ENCODE measurements at places on chromosomes 2 and 18.

GRCh38 chr2:193561054-193561453 lies 1366.3 kb upstream of the TMEFF2 start:
- DNase-seq, result no peak

GRCh38 chr2:213167271-213167930 lies 16.0 kb upstream of the IKZF2 start:
- no peak for DNase-seq

GRCh38 chr2:31314761-31315160 lies 80.8 kb downstream of the EHD3 start:
- DNase-seq, result no peak

- DNase-seq, result no peak
These were observed 181.2 kb downstream of the ANAPC1 start for GRCh38 chr2:111702804-111703196.

- no peak for DNase-seq
These were observed 177.1 kb downstream of the ETAA1 start for GRCh38 chr2:67574230-67574629.

- DNase-seq, result no peak
These were observed 63.7 kb upstream of the CYRIA start for GRCh38 chr2:16729335-16729734.

GRCh38 chr2:175744000-175744399 lies 258.1 kb downstream of the LNPK start:
- no peak for DNase-seq

DNA sequence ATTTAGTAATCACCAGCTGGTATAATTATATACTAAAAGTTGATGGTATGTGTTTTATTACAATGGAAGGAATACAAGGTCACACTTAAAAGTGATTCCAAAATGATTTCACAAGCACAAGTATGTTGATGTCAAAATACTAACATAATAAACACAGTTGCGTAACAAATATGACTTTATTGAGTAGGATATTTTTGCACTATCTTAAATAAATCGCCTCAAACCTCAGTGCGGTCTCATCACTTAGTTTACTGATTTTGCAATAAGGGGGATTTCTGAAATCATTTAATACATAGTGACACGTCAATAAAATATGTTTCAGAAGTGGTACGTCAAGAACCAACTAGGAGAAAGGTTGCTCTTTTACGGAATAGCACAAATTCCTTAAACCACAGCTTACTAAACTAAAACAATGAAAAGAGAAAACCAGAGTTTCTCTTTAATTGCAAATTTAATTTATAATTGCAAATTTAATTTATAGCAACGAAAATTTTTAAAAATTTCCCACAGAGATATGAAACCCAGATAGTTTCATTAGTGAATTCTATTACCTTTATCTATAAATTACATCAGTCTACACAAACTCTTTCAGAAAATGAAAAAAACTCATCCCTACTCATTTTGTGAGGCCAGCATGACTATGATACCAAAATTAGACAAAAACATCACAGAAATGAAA lies 304.0 kb upstream of the REG3G start:
- DNase-seq, result no peak

GRCh38 chr2:217193431-217194340 lies 333.8 kb upstream of the TNP1 start:
- no peak for DNase-seq

- DNase-seq, result no peak
These were observed 462.9 kb upstream of the RGPD4 start for GRCh38 chr2:107363806-107364205.

- DNase-seq, result no peak
These were observed 263.4 kb downstream of the PTPRM start for GRCh38 chr18:7830468-7830867.

DNA sequence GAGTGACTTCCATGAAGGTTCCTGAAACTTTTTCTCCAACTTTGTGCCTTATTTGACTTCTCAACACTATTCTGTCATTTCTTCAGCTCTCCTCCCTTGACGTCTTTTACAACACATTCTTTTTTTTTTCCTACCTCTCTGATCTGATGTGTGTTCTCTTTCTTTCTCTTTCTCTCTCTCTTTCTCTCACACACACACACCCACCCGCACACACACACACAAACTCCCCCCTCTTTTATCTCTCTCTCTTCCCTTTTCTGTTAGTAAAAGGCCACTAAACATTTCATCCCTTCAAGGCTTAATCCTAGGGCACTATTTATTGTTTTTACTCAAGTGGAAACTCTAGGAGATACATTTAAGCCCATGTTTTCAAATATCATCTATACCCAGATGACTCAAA lies 107.8 kb upstream of the CNTNAP5 start:
- DNase-seq, result no peak

DNA sequence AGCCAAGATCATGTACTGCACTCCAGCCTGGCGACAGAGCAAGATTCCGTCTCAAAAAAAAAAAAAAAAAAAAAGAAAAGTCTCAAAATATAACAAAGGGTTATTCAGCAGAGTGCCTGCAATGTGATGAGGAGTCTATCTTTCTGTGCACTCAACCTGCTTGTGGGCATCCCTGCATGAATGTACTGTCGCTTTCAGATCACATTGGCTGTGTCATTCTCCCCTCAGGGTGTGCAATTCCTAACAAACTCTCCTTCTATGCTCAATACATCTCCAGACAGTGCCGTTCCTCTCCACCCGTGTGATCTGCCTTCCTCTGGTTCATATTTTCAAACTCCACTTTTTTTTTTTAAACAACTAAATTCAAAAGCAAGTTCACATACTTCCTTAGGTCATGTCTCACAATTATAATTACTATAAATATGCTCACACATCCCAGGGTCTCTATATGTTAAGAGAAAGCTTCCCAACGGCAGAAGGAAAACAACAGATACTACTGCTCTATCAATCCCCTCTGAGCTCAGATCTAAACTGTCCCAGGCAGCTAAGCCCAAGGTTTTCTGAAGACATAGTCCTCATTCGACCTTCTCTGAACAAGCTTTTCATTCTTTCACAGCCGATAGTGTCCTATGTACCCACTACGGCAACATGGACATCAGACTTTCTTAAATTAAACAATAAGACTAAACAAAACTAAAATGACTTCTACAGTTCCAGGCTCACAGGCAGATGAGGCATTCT lies 35.2 kb downstream of the PTMA start:
- DNase-seq, result no peak

GRCh38 chr2:47510745-47511144 lies 107.8 kb downstream of the MSH2 start:
- DNase-seq, result no peak

- no peak for DNase-seq
These were observed 304.0 kb upstream of the TMEFF2 start for GRCh38 chr2:192498747-192499146.

DNA sequence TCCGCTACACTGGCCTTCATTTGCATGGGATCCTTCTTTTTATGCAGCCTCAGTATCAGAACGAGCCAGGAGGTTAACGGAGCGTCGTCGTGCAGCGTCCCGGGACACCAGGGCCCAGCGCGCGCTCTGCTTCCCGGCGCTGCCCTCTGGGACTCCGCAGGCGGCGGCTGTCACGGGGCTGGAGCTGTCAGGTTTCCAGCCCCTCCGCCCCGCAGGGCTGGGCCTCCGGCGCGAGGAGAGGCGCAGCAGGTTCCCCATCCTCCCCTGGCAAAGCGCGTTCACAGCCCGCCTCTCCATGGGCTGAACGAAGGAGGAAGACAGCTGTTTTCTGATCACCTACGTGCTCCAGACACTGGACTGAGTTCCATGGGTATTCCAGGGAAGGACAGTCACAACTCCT lies 12.5 kb upstream of the PAX8 start:
- no peak for DNase-seq

DNA sequence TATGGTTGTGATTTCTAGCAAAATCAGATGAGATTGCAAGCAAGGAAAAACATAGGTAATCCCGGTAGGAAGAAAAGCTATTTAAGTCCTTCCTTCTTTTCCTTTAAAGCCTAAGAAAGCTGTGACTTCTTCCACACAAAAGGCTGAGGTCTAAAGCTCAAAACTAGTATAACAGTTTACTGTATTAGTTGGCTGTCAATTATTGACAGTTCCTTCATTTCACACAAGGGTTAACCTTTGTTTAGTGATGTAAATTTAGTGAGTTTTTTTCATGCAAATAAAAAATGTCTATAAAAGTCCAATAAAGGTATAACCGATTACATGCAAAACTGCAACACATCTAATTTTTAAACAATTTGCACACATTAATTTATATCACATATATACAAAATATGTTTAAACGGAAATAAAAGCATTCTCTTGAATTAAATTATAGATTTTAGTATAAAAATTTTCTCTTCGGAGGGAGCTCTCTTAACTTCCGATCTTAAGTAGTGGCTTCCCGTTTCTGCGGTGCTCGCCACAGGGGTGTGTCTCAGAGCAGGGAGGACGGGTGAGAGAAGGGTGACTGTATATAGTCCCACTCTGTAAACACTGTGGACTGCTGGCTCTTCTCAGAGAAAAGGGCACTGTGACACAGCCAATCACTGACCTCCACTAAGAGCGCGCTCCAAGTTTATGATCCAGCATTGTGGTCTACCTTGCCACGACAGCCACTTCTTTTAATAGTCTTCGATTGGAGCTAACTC lies 33.4 kb downstream of the TTR start:
- DNase-seq, result no peak

- DNase-seq, result no peak
These were observed 17.9 kb downstream of the ITGAV start for GRCh38 chr2:186607660-186608324.

- DNase-seq, result no peak
These were observed 83.4 kb downstream of the ZFP36L2 start for GRCh38 chr2:43142921-43143438.

DNA sequence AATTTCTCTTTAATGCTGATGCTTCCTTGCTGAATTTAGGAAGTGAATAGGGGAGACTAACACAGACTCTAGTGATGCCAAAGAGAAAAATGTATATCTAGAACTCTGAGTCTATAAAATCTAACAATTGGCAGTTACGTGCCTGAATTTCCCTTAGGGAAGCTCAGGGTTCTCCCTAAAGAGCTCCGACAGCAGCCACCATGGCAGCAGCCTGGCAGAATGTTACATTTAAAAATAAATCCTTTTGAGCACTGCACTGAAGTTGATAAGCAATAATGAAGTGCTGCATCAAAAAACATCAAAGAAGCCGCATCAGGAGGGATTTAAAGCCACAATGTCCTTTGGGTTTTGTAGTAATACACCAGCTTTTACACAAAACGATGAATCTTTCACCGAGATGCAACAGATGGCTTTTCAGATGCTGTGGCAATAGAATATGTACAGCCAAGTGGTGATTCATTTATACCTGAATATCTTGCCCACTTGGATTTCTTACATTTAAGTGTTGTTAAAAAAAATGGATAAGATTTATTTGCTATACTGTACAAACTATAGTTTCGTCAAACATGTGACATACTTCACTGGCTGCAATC lies 291.2 kb upstream of the SESTD1 start:
- DNase-seq, result no peak

GRCh38 chr2:36444216-36444936 lies 88.8 kb downstream of the CRIM1 start:
- DNase-seq, result no peak

GRCh38 chr2:86783615-86784339 lies 6.9 kb downstream of the CD8A start:
- no peak for DNase-seq

- DNase-seq, result no peak
These were observed 258.5 kb upstream of the DDX18 start for GRCh38 chr2:117555965-117556364.

GRCh38 chr2:218885981-218886947 lies 5.6 kb downstream of the WNT10A start:
- no peak for DNase-seq

DNA sequence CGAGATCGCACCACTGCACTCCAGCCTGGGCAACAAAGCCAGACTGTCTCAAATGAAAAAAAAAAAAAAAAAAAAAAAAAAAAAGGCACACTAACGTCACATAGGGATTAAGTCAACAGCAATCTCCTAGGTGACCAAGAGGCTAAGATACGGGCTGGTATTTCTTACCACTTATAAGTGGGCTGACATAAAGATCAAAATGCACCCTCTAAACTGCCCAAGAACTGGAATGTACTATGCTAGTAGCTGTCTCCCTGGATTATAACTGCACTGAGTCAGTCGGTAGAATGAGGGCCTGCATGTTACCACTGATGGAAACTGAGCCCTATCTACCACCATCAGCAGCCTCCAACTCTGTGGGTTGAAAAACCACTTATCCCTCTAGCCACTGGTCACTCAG lies 80.6 kb downstream of the KLF7 start:
- no peak for DNase-seq

- no peak for DNase-seq
These were observed 84.0 kb downstream of the LIPG start for GRCh38 chr18:49645841-49646351.

DNA sequence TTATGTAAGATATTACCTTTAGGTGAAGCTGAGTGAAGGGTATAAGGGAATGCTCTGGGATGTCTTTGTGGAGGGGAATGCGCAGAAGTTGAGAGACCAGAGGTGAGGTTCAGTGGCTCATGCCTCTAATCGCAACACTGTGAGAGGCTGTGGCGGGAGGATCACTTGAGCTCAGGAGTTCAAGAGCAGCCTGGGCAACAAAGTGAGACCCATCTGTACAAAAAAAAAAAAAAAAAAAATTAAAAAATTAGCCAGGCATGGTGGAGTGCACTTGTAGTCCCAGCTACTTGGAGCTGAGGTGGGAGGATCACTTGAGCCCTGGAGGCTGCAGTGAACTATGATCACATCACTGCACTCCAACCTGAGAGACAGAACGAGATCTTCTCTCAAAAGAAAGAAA lies 57.3 kb upstream of the SP3 start:
- no peak for DNase-seq

DNA sequence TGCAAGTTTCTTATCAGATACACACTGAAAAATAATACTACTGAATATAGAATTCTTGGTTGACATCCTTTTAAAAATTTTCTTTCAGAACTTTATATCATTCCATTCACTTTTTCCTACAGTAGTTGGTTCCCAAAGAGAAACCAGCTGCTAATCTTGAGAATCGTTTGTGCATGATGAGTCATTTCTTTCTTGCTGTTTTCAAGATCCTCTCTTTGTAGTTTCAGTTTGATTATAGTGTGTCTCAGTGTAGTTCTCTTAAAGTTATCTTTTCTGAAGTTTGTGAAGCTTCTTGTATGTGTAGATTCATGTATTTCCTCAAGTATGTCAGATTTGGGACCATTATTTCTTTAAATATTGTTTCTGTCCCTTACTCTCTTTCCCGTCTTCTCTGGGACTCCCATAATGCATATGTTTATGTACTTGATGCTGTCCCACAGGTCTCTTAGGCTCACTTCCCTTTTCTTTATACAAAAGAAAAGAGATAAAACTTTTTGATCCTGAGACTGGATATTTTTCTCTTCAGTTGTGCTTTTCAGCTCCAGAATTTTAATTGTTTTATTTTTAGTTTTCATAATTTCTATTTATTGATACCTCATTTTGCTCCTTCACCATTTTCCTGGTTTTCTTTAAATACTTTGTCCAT lies 801.0 kb downstream of the TDRD15 start:
- DNase-seq, result no peak

GRCh38 chr2:44886414-44886813 lies 55.1 kb upstream of the SIX3 start:
- no peak for DNase-seq

DNA sequence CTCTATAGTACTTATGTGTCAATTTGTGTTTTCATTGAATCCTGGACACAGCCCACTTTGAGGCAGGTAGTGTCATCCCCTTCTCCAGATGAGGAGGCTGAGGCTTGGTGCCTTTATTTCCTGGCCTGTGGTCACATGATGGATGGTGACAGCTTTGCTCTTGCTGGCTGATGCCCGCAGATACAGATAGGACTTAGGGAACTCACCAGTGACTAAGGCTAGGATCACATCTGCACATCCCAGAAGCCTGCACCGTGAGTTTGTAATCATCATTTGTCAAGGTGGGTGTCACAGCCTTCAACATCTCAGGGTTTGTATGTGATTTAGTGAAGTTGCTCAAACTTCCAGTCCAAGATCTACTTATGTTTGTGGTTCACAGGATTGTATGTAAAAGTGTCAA lies 295.1 kb upstream of the RAB12 start:
- DNase-seq, result no peak
